ENCODE measurements at places on chromosomes 3 and 15.

DNA sequence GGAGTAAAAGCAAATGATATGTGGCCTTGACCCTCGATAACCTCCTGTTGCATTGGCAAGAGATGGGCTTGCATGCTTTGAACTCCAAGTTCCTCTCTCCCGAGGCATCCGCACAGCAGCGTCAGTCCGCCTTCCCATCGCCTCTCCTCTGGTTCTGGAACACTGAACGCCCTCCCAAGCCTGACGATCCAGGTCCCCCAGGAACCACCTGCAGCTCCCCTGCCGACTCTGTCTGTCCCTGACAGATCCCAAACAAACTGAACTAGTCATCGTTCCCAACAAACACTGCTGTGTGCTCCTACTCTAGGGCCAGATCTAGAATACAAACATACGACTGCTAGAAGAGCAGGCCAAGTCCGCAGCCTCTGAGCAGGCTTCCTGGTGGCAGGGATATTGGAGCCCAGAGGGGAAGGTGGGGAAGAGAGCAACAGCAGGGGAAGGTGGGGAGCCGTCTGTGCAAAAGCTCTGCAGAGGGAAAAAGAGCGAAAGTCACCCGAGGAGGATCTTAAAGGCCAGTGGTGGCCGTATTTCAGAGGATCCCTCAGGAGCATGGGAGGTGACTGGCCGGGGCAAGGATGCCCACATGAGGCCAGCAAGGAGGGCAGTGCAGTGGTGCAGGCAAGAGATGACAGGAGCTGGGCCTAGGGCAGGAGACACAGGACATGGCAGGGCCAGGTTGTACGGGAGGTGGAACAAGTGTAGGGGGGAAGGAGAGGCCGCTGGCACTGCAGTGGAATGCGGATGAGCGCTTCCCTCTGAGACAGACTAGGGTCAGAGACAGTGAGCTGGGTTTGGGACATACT is 50.8 kb downstream of the PCSK6 start:
- no peak for DNase-seq

GRCh38 chr3:72288955-72289691 is 504.2 kb upstream of the PROK2 start:
- DNase-seq = no peak

- no peak for DNase-seq
Measured at GRCh38 chr3:42741796-42742195, 31.3 kb downstream of the CCDC13 start.

- peak; percentile 59 for DNase-seq
Measured at GRCh38 chr3:182259579-182259978, 533.7 kb upstream of the ATP11B start.

- DNase-seq = no peak
Measured at GRCh38 chr3:133838296-133838789, 32.7 kb downstream of the SRPRB start.

DNA sequence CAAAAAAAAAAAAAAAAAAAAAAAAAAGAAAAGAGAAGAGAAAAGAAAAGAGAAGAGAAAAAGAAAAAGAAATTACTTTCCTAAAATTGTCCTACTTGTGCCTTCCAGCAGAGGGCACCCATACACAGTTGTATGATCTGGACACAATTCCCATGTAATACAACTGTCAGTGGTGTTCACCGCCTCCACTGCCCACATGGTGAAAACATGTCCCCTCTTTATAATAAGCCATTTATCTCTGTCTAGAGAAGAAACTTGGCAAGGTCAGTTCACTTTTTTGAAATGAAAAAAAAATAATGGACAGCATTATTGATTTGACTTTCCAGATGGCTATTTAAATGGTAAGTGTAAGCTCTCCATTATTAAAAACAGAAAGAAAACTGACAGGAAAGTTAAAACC is 459.4 kb downstream of the GBE1 start:
- DNase-seq = peak; percentile 50

DNA sequence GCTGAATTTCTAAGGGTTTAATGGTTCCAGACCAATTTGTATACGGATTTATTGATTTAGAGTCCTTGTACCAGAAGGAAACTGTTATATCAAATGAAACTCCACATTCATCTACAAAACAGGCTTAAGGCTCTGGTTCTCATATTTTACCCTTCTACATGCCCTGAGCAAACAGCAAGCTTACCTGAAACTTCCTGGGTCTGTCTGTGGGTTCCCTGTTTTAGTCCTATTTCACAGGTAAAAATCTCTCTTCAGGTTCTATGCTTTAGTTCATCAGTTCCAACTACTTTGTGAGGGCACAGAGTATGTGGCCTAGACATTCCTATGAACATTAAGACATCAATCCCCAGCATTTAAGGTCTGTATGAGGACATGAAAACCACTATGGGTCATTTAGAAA is 57.7 kb downstream of the RFX7 start:
- DNase-seq = no peak

- DNase-seq = no peak
Measured at GRCh38 chr3:197168606-197169005, 129.8 kb downstream of the DLG1 start.

DNA sequence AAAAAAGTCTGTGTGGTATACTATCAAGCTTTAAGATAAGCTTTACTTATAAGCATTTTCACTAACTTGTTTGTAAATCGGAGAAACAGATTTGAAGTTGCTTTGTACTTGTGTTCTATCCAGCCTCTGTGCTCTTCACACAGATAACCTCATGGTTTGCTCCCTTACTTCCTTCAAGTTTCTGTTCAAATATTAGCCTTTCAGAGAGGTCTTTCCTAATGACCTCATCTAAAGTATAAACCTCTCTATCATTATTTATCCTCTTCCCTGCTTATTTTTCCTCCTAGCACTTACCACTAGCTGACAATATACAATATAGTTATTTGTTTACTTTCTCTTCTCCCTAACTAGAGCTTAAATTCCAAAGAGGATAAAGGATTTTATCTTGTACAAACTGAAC is 180.0 kb downstream of the CBLB start:
- DNase-seq = peak; percentile 51

DNA sequence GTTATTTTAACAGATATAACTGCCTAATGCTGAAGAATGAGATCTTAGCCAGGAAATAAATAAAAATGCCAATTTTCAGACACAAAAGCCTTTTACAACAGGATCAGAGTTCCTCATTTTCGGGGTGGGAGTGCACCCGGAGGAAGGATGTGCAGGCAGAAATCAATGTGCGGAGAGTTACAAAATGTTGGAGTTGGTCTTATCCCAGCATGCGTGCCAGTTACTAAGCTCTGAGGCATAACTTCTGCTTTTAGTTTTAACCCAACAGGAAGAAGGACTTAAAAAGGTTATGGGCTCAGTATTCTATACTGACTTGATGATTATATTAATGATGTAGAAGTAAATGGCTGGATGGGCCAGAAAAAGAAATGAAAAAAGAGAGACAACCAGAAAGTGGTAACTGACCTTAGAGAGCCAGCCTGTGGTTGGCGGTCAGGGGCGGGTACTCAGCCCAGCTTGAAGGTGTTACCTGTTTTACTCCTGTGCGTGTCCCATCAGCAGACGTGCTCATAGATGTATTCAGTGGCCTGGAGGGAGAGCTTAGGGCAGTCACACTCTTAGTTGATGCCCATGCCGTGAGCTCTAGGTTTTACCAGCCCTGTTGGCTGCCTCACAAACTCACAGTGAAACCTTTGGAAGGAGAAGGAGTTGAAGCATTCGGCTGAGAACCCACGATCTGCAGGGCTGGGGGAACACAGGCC is 164.7 kb downstream of the SV2B start:
- no peak for DNase-seq

- no peak for DNase-seq
Measured at GRCh38 chr15:38050529-38051448, 116.3 kb downstream of the TMCO5A start.

- peak; percentile 46 for DNase-seq
Measured at GRCh38 chr15:51708013-51708412, 26.7 kb downstream of the SCG3 start.

- DNase-seq = no peak
Measured at GRCh38 chr3:64974401-64974800, 286.6 kb upstream of the ADAMTS9 start.

GRCh38 chr3:190443257-190443656 is 6.4 kb downstream of the TMEM207 start:
- DNase-seq = no peak

DNA sequence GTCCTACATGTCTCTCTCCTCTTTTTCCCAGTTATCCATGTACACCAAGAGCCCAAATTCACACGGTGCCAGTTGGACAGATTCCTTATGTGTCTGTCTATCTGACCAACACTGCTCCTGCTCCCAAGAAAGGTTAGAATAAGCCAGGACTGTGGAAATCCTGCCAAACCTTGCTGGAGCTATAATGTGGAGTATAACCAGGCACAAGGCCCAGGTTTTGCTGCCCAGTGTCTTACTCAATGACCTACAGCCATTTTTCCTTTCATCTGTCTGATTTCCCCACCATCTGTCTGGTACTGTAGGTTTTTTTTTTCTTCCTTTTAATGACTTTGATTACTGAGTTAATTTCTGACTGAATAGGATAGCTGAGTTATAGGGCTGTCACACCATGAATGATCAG is 26.5 kb upstream of the MINDY4B start:
- DNase-seq = peak; percentile 39

GRCh38 chr15:33243869-33244268 is 49.4 kb upstream of the FMN1 start:
- DNase-seq = no peak

DNA sequence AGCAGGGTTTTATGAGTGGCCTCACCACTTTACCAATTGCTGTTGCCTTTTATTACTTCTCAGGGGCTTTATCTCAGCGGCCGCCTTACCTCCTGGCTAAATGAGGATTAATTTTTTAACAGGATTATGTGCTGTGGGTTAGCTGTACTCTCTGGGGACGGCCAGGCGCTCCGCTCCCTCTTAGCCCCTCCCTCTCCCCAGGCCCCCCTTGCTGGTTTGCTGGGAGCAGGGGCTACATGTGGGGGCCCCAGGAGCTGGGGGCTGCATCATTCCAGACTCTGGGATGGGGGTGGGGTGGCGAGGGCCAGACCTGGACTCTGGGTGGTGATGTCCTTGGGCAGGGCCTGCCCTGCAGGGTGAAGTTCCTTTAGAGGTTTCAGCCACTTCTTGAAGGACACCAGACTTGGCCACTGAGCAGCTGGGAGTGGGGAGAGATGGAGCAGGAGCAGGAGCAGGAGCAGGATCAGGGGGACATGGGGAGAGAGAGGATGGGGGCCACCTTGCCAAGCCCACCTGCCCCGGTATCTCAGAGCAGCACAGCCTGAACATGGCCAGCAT is 196.1 kb downstream of the GOLGA6L6 start:
- no peak for DNase-seq

DNA sequence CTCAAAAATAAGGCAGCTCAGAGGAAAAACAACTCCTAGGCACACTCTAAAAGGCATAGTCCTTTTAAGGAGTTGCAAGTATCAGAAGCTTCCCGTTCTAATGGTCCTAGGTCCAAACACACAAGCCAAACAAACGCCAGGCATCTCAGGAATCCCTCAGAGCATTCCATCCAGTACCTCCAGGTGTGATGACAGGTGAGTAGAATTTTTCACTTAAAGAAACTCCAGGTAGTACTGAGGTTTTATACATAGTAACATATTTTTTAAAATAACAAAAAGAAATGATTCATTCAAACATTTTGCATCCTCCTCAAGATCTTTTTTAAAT is 1092.3 kb downstream of the TUSC7 start:
- DNase-seq = no peak

GRCh38 chr3:16881896-16882630 is 2.7 kb upstream of the PLCL2 start:
- DNase-seq = no peak

- no peak for DNase-seq
Measured at GRCh38 chr3:15803921-15804320, 6.1 kb upstream of the ANKRD28 start.

DNA sequence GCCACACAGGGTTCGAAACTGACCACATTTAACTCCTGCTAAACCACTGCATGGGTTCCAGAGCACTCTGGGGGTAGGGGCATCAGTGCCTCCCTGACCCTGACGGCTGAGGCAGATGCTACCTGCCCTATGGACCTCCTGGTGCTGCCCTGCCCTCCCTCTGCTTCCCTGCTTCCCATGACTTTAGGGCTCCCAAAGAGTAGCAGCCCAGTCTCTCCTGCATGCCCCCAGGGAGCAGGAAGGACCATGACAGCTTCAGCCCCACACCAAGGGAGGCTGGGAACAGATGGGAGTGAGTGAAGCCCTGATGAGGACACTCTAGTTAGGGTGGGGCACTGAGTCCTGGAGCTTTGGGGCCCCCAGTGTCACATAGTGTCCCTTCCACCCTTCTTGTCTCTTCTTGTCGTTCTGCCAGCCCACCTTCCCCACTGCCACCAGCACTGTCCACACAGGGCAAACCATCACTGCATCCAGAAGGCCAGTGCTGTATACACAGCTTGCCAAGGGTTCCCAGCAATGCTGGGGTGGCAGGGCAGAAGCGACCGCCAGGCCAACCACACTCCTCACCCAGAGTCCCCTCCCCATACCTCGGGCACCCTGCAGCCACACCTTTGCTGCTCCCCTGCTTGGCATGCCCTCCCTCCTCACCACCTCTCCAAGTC is 31.0 kb downstream of the SRPRB start:
- no peak for DNase-seq

DNA sequence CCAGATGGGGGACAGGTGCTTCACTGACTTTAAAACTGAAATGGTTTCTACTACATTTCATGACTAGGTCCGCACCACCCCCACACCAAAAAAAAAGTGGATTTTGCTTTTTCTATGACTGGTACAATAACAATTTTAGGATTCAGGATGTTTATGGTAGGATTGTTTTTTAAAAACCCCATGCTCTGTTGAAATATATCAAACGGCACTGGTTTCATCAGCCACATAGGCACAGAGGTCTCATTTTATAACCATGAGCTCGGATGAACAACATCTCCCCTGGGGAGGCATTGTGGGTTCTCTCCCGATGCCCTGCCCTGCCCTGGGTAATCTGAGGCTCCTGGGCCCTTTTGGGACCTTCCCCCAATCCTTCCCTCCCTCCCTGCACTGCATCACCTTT is 202.7 kb upstream of the KBTBD8 start:
- DNase-seq = no peak

Data from NCI-H146 (cell line).